ENCODE measurements at places on chromosomes 5 and 9. TPM values are rescaled to one million over a fixed set of nuclear protein-coding genes. Genes with fewer than 3 reads are reported as not detected.

DNA sequence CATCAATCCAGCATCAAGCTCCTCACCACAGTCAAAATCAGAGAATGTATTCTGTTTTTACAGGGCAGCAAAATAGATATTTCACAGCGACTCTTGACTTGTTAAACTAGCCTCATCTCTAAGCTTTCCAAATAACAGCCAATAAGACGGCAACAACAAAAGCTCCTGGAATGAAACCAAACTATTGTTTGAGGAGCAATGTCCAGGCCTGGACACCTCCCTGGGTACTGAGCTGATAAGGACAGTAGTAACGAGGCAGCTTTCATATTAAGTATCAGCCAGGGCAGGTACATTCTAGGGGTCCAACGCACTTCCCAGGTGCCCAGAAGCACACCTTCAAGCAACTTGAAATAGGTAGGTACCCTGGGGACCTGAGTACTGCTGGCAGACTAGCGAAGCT is 260.3 kb downstream of the ENC1 start:
- H3K4me1 ChIP-seq: peaks cover 24% of the 10 kb centered on the region
- H3K27ac ChIP-seq: no peak overlapping the region
- DNase-seq: no peak
- H3K27me3 ChIP-seq: no peaks in the 10 kb centered on the region

Gene F12
- total RNA-seq: not detected

Gene LCN12
- total RNA-seq: 0.73 TPM

- no peak overlapping the region for H3K27ac ChIP-seq
- DNase-seq: no peak
- H3K4me1 ChIP-seq: no peaks in the 10 kb centered on the region
- no peak overlapping the region for H3K4me3 ChIP-seq
- no peaks in the 10 kb centered on the region for H3K27me3 ChIP-seq
These were observed 316.2 kb downstream of the ARL15 start for GRCh38 chr5:53994148-53994547.

DNA sequence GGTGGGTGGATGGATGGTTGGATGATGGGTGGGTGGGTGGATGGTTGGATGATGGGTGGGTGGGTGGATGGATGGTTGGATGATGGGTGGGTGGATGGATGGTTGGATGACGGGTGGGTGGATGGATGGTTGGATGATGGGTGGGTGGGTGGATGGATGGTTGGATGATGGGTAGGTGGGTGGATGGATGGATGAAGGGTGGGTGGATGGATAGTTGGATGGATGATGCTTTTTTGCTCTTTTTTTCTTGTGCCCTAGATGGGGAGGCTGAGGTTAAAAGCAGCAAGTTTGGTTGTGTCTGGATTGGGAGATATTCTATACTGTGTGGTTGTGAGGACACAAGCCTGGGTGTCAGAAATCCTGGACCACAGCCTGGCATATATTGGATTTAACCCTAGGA is 5.4 kb downstream of the LCN12 start:
- no peak overlapping the region for H3K4me3 ChIP-seq
- H3K4me1 ChIP-seq: peaks cover 15% of the 10 kb centered on the region
- H3K36me3 ChIP-seq: no peaks in the 10 kb centered on the region

GRCh38 chr9:127714951-127715469 is 453 bp downstream of the PTRH1 start:
- H3K36me3 ChIP-seq: no peaks in the 10 kb centered on the region
- H3K27me3 ChIP-seq: no peaks in the 10 kb centered on the region
- DNase-seq: peak; percentile 55
- H3K4me1 ChIP-seq: peaks cover 16% of the 10 kb centered on the region
- peak overlapping the region; percentile 89 for H3K27ac ChIP-seq

DNA sequence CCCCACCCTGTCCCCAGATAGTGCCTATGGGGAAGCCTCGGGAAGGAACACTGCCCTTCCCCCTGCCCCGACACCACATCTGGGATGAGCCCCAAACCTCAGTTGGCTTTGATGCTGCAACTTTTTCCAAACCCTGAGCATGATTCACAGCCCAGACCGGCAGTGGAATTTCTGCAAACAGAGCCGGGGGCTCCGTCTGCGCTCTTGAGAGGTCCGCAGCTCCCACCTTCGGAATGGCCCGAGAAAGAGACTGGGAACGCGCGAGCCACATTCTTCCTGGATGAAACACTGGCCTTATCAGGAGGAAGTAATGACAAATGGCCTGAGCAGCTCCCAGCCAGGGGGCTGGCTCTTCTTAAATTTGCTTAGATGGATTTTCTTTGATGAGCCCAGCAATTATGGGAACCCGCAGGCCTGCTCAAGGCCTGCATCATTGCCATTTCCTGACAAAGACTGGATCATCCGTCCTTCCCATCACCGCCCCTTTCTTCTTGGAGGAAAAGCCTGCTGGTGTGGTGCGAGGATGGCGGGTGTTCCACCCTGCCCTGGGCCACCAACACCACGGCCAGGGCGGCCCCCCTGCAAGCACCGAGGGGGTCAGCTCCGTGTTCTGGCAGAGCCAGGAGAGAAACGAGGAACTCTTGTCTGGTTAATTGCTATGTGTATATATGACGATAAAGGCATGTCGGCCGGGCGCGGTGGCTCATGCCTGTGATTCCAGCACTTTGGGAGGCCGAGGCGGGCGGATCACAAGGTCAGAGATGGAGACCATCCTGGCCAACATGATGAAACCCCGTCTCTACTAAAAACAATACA is 38.8 kb upstream of the COL5A1 start:
- peak; percentile 86 for DNase-seq

Gene HEMGN
- total RNA-seq: not detected

Gene CCDC152
- 1.5 TPM for total RNA-seq

GRCh38 chr5:76521240-76521758 is 101.9 kb downstream of the F2RL2 start:
- peak overlapping the region; percentile 52 for H3K27ac ChIP-seq
- no peak overlapping the region for H3K4me3 ChIP-seq
- peaks cover 37% of the 10 kb centered on the region for H3K4me1 ChIP-seq

Gene GAPT
- not detected for total RNA-seq

- no peaks in the 10 kb centered on the region for H3K27me3 ChIP-seq
- H3K27ac ChIP-seq: no peak overlapping the region
- no peak for DNase-seq
- no peak overlapping the region for H3K4me3 ChIP-seq
- no peaks in the 10 kb centered on the region for H3K36me3 ChIP-seq
These were observed 4.8 kb downstream of the ECSCR start for GRCh38 chr5:139457653-139458306.

DNA sequence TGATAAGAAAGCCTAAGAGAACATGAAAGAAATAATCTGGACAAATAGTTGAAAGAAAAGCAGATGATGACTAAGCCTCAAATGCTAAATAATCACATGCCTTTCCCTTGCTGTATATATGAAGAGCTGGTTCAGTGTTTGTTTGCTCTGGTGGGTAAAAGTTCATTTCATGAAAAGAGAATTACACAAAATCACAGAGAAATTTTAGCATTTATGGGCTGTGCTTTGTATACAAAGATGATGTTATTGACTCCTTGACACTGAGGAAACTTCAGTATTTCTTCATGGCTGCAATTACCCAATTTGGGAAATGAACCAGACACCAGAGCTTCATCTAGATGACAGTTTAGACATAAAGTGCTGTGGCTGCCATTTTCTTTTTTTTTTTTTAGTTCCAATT is 527.2 kb downstream of the NR2F1-AS1 start:
- no peak overlapping the region for H3K4me3 ChIP-seq
- DNase-seq: no peak
- no peaks in the 10 kb centered on the region for H3K36me3 ChIP-seq
- no peaks in the 10 kb centered on the region for H3K27me3 ChIP-seq

DNA sequence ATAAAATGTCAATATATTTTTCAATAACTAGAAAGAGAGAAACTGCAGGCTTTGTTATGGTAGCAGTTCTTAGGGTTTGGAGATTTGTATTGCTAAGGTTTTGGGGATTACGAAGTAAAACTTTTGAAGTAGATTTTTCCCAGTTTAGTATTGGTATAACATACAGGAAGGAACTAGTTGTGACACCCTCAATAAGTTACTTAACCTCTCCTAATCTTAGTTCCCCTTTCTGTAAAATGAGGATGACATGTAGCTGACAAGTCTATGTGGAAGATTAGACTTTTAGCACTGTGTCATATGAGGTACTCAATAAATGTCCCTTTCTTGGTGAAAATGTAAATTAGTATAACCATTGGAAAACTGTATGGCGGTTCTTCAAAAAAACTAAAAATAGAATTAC is 73.4 kb upstream of the ATG10 start:
- no peak overlapping the region for H3K4me3 ChIP-seq
- H3K27me3 ChIP-seq: no peaks in the 10 kb centered on the region
- H3K4me1 ChIP-seq: no peaks in the 10 kb centered on the region
- DNase-seq: no peak

GRCh38 chr9:93592008-93592642 is 15.7 kb downstream of the PHF2 start:
- H3K27me3 ChIP-seq: no peaks in the 10 kb centered on the region
- no peaks in the 10 kb centered on the region for H3K36me3 ChIP-seq
- no peak for DNase-seq
- H3K27ac ChIP-seq: no peak overlapping the region

DNA sequence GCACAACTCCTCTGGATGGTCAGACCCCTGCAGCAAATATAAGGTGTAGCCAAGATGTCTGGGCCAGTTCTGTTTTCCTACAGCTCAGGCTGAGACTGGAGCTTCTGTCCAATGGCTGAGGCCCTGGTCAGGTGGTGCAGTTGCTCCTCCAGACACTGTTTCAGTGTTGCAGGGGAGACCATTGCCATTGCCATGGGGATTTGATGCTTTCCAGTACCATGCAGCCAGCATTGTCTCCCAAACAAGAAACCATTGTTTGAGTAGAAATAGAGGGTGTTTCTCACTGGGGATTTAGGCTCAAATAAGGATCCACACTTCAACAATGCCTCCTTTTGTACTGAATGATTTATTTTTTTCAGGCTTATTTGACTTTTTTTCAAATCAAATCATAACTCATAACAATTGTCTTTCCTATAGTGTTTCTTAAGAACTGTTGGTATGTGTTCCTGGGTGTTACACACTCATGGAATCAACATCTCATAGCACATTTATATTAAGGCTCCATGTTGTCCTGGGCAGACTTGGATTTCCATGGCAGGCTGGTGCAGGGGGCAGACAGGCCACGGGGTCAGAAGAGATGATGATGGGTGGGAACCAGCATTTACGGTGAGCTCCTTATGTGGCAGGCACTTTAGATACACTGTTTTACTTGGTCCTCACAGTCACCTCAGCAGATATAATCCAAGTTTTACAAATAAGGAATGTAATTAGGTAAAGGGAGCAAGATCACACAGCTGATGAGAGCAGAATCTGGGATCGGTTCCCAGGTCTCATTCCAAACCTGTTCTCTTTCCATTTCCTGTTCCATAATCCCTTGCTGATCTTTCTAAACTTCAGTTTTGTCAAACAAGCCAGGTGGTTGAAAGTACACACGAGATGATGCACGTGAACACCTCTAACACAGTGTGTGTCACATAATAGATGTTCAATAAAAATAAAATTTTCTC is 95.9 kb upstream of the GNAQ start:
- peak; percentile 39 for DNase-seq
- no peak overlapping the region for H3K4me3 ChIP-seq
- H3K27me3 ChIP-seq: no peaks in the 10 kb centered on the region

Gene AKNA
- 85.8 TPM for total RNA-seq

DNA sequence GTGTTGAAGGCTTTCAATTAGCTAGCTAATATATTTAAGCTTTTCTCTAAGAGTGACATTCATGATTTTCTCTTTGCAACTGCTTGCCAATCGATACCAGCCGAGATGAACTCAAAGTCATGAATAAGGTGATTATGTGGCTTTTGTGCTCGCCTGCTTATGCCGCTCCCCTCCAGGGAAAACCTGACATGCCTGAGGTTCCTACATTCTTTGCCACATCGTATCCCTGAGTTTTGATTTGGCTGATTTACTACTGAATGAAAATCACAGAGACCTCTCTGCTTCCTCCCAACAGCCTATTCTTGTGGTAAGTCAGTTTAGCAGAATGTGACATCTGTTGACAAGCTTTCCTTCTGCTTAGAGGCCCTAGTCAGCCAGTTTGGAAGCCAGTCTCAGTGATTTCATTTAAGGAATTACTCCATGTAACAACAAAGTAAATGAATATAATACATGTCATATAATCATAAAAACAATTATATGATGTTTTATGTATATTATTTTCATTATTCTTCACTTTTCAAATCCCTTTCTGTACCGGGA is 513.4 kb downstream of the CSNK1G3 start:
- no peaks in the 10 kb centered on the region for H3K27me3 ChIP-seq
- H3K36me3 ChIP-seq: no peaks in the 10 kb centered on the region
- no peak overlapping the region for H3K27ac ChIP-seq
- no peak for DNase-seq
- H3K4me3 ChIP-seq: no peak overlapping the region
- H3K4me1 ChIP-seq: no peaks in the 10 kb centered on the region

Gene NFIB
- 148 TPM for total RNA-seq

DNA sequence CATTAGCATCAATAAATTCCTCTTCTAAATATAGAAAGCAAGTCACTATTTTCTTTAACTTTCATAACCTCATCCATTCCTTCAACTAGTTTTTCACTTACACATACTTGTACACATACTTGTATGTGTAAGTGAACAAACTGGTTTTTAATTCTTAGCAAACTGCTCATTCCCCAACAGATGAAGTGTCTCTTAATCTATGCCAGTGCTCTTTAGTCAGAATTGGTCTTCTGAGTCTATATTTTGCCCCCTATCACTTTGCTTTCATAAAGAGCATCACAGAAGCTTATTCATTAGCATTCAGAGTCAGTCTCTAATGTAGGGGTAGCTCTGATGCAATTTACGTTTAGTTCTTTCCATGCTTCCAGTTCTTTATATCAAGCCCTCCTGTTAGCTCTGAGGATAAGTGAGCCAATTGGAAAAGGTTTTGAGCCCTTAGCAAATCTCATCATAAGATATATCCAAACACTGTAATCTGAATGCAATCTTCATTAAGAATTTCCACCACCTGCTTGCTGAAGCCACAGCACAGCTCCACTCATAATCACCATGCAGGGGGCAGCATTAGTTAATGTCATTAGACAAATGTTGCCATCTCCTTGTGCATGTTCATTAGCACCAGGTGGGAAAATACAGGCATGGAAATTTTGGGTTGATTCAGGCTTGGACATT is 178.5 kb upstream of the SLC24A2 start:
- H3K36me3 ChIP-seq: no peaks in the 10 kb centered on the region
- H3K27me3 ChIP-seq: no peaks in the 10 kb centered on the region
- no peak overlapping the region for H3K4me3 ChIP-seq
- H3K4me1 ChIP-seq: no peaks in the 10 kb centered on the region
- DNase-seq: no peak
- H3K27ac ChIP-seq: no peak overlapping the region
